DND-41 (cell line): ENCODE measurements at places on chromosomes 13 and 19.

DNA sequence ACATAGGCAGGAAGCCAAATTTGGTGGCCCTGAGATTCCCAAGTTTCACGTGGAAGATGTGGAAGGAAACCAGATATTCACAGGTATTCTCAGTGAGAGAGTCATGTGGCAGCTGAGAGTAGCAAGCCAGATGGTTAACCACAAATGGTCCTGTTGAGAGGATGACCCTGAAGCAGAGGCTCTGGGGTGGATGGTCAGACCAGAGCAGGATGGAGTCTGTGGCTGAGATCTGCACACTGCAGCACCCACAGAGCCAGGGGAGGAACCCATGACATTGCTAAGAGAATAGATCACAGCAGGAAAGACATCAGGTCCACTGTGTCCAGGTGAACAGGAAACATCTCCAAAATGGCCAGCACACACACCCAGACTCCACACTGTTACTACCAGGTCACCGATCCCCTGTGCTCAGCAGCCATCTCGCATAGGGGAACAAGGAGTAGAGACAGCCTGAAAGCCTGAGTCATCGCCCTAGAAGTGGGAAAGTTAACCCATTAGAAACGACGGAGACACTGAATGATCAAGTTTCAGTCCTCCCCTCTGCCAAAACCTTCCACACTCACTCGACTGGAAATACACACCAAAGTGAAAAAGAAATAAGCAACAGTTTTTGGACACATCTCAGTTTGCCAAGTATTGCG lies 160.0 kb downstream of the RBM26 start:
- DNase-seq, result no peak

DNA sequence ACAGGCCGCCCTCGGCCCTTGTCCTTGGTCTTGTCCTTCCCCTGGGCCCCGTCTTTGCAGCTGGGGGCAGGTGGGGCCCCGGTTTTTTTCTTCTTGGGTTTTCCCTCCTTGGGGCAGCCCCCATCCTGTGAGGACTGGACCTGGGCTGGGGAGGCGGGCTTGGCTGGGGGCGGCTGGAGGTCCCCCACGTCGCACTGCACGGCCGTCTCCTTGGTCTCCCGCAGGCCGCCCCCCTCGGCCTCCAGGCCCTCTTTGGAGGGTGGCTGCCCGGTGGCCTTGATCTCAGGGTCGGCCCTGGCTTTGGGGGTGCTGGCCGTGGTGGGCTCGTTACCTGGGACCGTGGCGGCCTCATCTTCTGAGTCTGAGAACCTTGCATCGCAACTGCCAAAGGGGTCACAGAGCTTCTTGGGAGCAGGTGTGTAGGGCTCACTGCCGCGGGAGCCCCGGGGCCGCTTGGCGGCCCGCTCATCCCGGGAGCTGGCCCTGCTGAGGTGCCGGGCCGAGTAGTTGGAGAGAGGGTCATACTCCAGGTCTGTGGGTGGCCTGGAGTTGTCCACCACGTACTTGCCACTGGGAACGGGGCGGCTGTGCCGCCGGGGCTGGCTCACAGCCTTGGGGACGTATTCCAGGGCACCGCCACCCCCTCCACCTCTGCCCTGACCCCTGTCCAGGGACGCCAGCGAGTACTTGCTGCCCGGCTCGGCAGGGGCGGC lies 15.6 kb upstream of the ATP8B3 start:
- no peak for DNase-seq

DNA sequence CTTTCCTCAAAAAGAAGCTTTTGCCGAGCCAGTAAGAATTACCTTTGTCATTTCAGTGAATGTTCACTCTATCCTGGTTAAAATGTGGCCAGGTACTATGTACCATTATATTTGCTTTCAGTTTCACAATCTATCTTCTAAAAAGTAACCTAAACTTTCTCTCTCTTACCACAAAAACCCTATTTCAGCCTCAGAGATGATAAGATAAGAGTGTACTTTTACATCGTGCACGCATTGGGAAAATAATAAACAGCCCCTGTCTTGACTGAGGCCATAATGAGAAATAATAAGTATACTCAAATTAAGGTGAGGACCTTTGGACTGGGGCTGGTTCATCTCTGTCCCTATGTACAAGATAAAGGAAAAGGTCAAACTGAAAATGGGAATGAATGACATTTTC lies 77.7 kb downstream of the ZNF726 start:
- no peak for DNase-seq

GRCh38 chr19:56106397-56106849 lies 14.7 kb downstream of the ZNF787 start:
- no peak for DNase-seq

DNA sequence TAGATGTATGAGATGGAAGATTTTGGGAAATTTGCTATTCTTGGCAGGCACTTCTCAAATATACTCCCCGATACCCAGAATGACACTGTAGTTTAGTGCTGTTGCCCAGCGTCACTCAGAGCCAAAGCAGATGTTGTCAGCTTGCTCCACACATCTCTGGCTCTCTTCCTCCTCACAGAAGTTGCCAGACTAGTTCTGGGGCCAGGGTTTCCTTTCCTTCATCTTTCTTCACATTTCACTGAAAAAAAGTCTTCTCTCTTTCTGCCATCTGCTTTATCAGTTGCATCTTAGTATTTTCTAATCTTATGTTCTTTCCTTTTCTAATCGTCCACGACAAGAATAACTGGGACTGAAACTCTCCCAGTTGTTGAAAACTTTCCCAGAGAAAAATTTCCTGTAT lies 251.4 kb downstream of the RGCC start:
- no peak for DNase-seq

DNA sequence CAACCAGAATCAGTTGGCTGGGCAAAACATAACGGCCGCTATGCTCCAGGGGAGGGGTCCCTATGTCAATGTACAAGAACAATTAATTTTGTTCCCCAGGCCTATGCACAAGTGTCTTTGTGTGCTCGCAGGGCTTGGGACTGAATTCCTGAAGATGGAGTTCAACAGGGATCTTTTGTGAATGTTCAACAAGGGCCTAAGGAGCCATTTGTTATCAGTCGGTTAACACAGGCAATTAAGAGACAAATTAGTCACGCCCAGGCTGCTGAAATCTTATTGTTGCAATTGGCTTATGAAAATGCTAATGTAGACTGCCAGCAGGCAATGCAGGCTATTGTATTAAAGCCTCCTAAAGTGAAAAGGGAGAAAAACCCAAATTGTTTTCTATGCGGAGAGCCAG lies 117.5 kb downstream of the ZNF429 start:
- no peak for DNase-seq

GRCh38 chr13:98772794-98773452 lies 20.5 kb upstream of the SLC15A1 start:
- no peak for DNase-seq
